ENCODE measurements at places on chromosomes 1 and 21.

GRCh38 chr1:223836586-223836985 lies 9.2 kb downstream of the TP53BP2 start:
- DNase-seq: no peak

GRCh38 chr1:186112280-186112679 lies 262.8 kb downstream of the TPR start:
- DNase-seq: no peak

DNA sequence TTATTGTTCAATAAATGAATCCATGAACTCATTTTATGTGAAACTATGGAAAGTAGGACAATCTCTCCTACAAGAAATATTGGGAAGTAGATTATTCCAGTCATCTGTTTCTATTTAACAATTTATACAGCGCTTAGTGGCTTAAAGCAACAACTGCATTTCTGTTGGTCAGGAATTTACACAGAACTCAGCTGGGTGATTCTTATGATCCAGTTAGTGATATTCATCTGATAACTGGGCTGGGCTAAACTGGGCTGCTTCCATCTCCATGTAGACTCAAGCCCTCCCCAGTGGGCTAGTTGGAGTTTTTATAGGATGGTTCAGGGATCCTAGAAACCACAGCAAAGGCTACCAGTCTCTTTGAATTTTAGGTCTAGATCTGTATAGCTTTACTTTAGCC lies 497.9 kb upstream of the NEGR1 start:
- DNase-seq: no peak

DNA sequence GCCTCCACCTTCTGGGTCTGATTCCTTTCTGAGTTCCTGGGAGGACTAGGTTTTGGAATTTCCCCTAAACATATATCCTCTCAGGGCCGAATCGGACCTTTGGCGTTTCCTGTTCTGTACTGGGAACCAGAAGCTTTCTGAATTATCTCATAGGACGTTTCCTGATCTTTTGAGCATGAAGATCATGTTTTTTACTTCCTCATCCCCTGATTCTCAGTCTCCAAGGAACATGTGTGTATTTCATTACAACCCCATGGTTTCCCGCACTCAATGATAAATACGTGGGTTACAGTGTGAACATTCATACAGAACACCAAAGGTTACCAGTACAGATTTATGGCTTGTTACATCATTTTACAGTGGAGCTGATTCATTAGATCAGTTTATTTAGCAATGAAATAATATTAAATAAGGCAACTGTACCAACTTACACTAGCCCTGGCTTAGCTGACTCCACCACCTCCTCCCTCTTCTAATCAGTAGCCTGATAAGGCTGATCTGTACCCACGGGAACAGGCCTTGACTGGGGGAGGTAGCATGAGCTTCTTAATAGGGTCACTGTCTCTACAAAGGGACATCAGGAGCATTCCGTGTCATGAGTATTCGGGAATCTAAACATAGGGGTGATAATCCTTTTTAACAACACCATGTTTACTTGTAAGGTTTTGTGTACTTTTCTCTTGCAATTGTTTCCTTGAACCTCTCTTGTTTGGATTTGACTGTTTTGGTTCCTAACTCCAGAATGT lies 57.8 kb upstream of the ERRFI1 start:
- DNase-seq: no peak

GRCh38 chr1:227948493-227949260 lies 945 bp upstream of the WNT9A start:
- DNase-seq: no peak

DNA sequence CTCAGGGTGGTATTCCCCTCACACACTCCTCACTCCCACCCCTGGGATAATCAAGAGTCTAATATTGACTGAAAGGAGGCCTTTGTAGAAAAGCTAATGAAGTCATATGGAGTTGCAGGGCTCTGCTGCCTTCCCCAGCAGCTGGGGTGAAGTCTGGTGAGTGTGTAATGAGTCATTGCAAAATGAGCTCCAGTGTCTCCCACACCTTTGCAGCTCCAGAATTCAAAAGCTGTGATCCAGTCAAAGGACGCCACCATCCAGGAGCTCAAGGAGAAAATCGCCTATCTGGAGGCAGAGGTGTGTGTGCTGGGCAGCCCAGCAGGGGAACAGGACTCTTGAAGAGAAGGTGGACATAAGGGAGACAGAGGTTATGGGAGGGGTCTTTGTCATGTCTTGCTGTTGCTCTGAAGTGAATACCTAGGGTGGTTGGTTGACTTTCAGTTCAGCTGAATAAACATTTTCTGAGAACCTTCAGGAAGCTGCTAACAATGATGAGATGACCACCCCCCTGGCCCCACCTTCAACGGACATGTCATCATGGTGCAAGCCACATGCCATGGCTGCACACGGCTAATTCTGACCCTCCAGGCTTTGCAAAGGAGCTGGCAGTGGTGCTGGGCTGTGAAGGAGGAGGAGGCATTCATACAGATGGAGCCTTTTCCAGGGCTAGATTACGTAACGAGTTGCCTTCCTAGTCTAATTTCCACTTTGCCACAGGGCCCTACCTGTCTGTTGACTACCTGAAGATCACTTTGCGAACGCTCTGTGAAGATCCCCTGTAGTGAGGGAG lies 32.2 kb upstream of the SNX27 start:
- no peak for DNase-seq

GRCh38 chr21:35349376-35350080 lies 300.4 kb upstream of the RUNX1 start:
- no peak for DNase-seq

DNA sequence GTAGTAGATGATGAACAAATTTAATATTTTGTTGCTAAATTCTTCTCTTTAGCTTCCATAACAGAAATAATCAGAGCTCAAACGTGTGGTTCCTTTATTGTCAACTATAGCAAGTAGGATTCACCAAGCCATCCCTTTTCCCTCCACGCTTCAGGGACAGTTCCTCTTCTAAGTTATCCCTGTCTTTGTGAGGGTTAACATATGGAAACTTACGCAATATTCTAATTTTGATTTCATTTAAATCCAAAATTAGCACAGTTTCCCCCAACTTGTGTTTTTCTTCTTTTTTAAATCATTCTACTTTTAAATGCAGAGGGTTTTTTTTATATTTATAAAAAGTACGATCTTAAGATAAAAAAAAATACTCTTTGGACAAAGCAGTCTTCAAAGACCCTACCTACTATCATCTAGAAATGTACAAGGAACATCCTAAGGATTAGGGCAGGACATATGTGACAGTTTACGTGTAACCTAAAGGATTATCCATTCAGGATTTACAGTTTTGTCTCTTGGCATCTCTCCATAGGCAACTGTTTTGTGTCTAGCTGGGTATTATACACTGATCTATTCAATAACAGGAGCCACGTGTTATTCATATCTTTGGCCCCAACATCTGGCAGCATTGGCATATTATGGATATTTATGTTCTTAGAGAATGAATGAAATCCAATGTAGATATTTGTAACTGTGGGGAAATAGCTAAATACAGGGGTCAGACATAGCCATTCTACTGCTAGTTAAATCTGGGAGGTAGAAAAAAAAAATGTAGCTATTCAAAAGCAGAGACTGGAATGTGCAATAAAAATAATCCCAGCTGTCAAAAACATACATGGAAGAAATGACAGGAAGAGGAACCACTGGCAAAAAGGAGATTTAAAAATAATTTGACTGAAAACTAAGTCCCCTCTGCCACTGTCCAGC lies 272.9 kb downstream of the NEGR1 start:
- DNase-seq: no peak

DNA sequence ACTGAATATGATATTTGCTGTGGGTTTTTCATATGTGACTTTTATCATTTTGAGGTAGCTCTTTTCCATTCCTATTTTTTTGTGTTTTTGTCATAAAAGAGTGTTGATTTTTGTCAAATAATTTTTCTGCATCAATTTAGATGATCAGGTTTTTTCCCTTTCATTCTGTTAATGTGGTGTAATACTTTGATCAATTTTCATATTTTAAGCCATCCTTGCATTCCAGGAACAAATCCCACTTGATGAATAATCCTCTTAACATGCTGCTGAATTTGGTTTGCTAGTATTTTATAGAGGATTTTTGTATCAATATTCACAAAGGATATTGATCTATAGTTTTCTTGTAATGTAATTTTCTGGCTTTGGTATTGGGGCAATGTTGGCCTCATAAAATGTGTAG lies 25.5 kb upstream of the C1orf53 start:
- DNase-seq: no peak

- DNase-seq: peak; percentile 51
Measured at GRCh38 chr1:185694081-185694480, 40.1 kb upstream of the HMCN1 start.

GRCh38 chr1:56255516-56256152 lies 323.7 kb downstream of the PLPP3 start:
- no peak for DNase-seq

DNA sequence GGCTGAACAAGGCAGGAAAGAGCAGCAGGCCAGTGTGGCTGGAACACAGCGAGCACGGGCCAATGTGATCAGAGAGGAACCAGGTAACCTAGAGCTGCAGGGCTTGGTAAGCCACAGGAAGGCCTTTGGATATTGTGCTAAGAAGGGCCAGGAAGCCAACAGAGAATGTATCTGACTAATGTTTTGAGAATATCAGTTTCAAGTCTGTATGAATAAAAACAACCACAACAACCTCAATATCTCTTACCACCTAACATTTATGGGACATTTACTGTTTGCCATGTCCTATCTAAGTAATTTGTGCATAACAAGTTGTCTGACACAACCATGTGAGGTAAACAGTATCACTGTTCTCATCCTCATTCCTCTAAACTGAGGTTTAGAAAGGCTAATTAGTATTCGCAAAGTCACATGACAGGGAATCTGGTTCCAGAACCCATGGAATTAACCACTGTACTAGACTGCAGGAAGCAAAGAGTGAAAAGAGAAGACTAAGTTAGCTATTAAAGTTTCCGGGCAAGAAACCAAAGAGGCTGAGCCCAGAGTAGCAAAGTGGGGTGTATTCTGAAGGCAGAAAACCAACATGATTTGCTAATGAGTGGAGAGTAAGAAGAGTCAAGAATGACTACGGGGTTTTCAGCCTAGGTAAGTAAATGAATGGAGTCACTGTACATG lies 38.9 kb downstream of the SPRTN start:
- DNase-seq: no peak

- DNase-seq: no peak
Measured at GRCh38 chr1:204216880-204217647, 3.3 kb upstream of the GOLT1A start.

- no peak for DNase-seq
Measured at GRCh38 chr21:45427331-45428271, 22.6 kb downstream of the COL18A1 start.

- DNase-seq: no peak
Measured at GRCh38 chr1:66576645-66577044, 42.7 kb downstream of the SGIP1 start.

DNA sequence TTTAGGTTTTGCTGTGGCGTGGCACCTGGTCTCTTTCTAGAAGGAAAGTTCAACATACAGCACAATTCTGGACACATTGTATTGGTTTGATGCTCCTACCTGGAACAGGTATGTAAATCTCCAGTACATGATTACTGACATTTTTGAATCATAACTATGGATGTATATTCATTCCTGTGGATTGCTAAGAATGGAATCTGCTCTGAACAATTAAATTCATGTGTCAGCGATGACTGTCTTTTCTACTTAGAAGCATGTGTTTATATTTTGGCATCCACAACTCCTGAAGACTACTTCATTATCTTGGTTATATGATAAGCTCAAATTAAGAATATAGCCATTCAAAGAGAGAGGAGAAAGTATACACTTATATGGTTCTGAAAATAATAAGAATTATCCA lies 291.8 kb downstream of the CHRM3 start:
- DNase-seq: no peak

- DNase-seq: no peak
Measured at GRCh38 chr1:160238408-160238807, 23.9 kb downstream of the DCAF8 start.

DNA sequence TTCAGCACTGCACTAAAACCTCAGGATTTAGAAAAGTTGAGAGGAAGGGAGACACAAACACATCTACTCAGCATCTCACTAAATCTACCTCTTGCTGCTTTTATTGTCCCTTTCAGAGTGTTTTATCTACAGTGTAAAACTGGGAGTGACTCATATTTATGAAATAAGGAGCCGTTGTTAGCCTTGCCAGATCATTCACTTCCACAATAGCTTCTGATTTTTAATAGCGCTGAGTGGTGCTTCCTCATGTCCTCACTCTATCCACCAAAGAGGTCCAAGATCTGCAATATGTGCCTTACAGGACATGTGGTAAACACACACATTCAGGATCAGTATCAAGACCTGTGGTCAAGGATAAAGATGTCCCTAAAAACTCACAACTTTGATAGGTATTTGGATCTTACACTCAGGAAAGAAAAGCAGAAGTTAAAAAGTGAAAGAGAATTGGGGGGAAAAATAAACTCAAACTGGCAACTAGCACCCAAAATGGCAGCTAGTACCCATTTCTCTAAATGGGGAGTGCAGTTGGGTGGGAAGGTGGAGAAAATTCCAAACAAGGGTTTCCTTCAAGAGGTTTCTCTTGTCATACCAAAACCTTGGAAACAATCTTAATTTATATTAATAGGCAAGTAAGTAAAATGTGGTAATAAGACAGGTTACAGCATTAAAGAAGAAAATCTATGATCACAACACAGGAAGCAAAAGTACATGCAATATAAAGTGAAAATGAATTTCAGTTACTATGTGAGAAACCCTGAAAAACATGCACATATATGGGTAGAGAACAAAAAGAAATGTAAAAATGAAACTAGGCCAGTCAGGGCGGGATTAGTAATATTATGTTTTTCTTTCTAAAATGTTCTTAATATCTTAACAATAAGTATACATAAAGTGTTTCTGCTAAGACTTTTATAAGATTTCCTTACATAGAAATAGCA lies 15.9 kb downstream of the DUSP10 start:
- DNase-seq: no peak

GRCh38 chr21:16186742-16187141 lies 457.0 kb downstream of the USP25 start:
- DNase-seq: no peak

- no peak for DNase-seq
Measured at GRCh38 chr1:40903106-40903505, 40.9 kb upstream of the CITED4 start.

DNA sequence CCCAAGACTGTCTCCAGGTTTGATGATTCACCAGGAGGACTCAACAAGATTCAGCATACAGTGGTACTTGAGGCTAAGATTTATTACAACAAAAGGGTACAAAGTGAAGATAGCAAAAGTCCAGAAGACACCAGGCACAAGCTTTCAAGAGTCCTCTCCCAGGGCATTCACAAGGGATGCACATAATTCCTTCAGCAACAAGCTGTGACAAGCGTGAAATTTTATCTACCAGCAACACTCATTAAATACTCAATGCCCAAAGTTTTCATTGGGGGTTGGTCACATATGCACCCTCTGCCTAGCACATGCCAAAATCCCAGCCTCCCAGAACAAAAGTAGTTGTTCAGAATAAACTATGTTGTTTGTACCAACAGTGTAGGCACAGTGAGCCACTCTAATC lies 62.3 kb downstream of the PRKACB start:
- no peak for DNase-seq
